ENCODE measurements at places on chromosomes 5 and 9. TPM values are rescaled to one million over a fixed set of nuclear protein-coding genes. Genes with fewer than 3 reads are reported as not detected.

ZDHHC11 gene
- 2.9 TPM for total RNA-seq

KDM3B gene
- 36.8 TPM for total RNA-seq

C9orf50 gene
- total RNA-seq, result 0.26 TPM

FOXE1 gene
- 0.07 TPM for total RNA-seq

ZFP2 gene
- total RNA-seq, result 0.69 TPM

PCDHGA6 gene
- total RNA-seq, result 6.7 TPM

C8G gene
- 0.72 TPM for total RNA-seq

PDE6A gene
- total RNA-seq, result not detected

CYFIP2 gene
- total RNA-seq, result 31.7 TPM

SLC25A25 gene
- total RNA-seq, result 16.6 TPM

CTXN3 gene
- total RNA-seq, result not detected

ABO gene
- total RNA-seq, result not detected

FAM78A gene
- 0.69 TPM for total RNA-seq

INSYN2B gene
- 2.1 TPM for total RNA-seq

IFNA2 gene
- total RNA-seq, result not detected

NOL6 gene
- 24.0 TPM for total RNA-seq

TMEM171 gene
- total RNA-seq, result 1.3 TPM

ENDOG gene
- 11.7 TPM for total RNA-seq

PRDM9 gene
- not detected for total RNA-seq

SLC34A3 gene
- not detected for total RNA-seq

CCDC180 gene
- total RNA-seq, result 0.76 TPM

BAAT gene
- total RNA-seq, result 0.07 TPM

TYRP1 gene
- total RNA-seq, result 2.5 TPM

RPL12 gene
- total RNA-seq, result 754 TPM

PIP5K1B gene
- 0.13 TPM for total RNA-seq

FAM151B gene
- total RNA-seq, result 7.4 TPM

GMCL2 gene
- not detected for total RNA-seq

SHOC1 gene
- total RNA-seq, result under 0.01 TPM

BHMT2 gene
- 6.4 TPM for total RNA-seq

ZDHHC11B gene
- not detected for total RNA-seq

ACTBL2 gene
- 0.03 TPM for total RNA-seq

GAPT gene
- total RNA-seq, result not detected

PCDH1 gene
- total RNA-seq, result 6.3 TPM

COL23A1 gene
- 0.10 TPM for total RNA-seq

SPAAR gene
- 0.26 TPM for total RNA-seq

SPINK13 gene
- total RNA-seq, result not detected

TAF11L10 gene
- not detected for total RNA-seq

CLIC3 gene
- 2.9 TPM for total RNA-seq

NHP2 gene
- 68.9 TPM for total RNA-seq

DMRT3 gene
- not detected for total RNA-seq

FBP2 gene
- not detected for total RNA-seq

SVEP1 gene
- 71.7 TPM for total RNA-seq

DOCK8 gene
- total RNA-seq, result 0.26 TPM

INSL6 gene
- not detected for total RNA-seq

ZNF354B gene
- total RNA-seq, result 6.4 TPM

FGF1 gene
- total RNA-seq, result 10.4 TPM

RNF38 gene
- total RNA-seq, result 13.6 TPM

G3BP1 gene
- 201 TPM for total RNA-seq

All from smooth muscle cell of the pulmonary artery (primary cell).